Large intestine (tissue), 12 donors: ENCODE measurements at places on chromosomes 13 and 19. TPM values are rescaled to one million over a fixed set of nuclear protein-coding genes. Genes with fewer than 3 reads are reported as not detected.

Gene SIGLEC5
- 0.18 TPM for polyA plus RNA-seq

Gene PIN1
- 46.2 TPM for polyA plus RNA-seq

Gene ZNF793
- 15.3 TPM for polyA plus RNA-seq

Gene NOVA2
- polyA plus RNA-seq = 2.5 TPM

Gene RYR1
- polyA plus RNA-seq = 2.9 TPM

Gene SLC46A3
- polyA plus RNA-seq = 143 TPM

Gene CCNA1
- 1.5 TPM for polyA plus RNA-seq

Gene CACNG7
- 1.4 TPM for polyA plus RNA-seq

DNA sequence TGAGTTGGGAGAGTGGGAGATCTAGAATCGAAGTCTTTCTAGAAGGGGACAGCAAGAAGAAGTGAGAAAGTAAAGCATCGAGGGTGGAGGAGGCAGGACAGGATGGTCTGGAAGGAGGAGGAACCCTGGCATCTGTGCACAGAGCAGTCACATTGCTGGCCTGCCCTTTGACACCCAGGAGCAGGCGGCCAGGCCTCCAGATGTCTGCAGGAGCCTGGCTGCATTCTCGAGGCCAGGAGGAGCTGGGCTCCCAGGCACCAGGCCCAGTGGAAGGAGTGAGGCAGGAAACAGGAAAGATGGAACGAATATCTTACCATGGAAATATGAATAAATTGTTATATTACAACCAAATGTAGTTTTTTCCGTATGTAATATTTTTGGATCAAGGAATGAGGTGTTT lies 27.7 kb upstream of the ARGLU1 start:
- H3K27ac ChIP-seq = no peak overlapping the region
- no peaks in the 10 kb centered on the region for H3K27me3 ChIP-seq
- H3K4me1 ChIP-seq = peaks cover 8% of the 10 kb centered on the region
- no peaks in the 10 kb centered on the region for H3K36me3 ChIP-seq
- no peak overlapping the region for H3K4me3 ChIP-seq

DNA sequence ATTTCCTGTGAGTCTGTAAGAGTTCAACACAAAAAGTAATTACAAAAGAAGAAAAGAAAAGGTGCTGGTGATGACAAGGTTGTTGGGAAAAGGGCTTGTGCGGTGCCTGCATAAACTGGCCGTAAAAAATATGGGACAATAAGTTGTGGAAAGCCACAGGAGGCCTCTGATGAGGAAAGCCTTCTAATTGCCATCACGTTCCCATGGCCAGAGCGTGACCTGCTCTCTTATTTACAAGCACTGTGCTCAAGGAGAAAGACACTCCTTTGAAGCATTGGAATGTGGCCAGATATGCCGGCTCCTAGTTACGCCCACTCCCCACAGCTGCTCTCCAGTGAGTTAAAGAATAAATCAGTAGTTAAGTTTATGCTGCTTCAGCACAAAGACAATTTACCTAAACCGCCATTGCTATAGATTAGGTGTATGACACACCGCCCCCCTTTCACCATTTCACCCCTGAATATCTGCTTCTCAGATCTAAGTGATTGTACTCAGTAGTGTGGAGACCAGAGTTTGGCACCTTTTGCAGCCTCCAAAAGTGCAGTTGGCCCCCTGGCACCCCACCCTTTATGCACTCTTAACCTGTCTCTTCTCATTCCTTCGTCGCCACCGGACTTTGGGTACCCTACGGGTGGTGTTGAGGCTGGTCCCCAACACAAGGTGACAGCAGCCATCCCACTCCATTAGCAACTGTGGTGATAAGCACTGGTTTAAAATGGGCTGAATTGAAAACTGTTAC lies 8.1 kb upstream of the PGLYRP1 start:
- DNase-seq = peak; percentile 53
- no peaks in the 10 kb centered on the region for H3K36me3 ChIP-seq
- H3K27me3 ChIP-seq = no peaks in the 10 kb centered on the region
- no peak overlapping the region for H3K27ac ChIP-seq

- no peaks in the 10 kb centered on the region for H3K27me3 ChIP-seq
- no peak overlapping the region for H3K27ac ChIP-seq
- H3K36me3 ChIP-seq = no peaks in the 10 kb centered on the region
- no peak for DNase-seq
- no peak overlapping the region for H3K4me3 ChIP-seq
Observed at GRCh38 chr13:33189470-33189869, 96.1 kb downstream of the STARD13 start.

DNA sequence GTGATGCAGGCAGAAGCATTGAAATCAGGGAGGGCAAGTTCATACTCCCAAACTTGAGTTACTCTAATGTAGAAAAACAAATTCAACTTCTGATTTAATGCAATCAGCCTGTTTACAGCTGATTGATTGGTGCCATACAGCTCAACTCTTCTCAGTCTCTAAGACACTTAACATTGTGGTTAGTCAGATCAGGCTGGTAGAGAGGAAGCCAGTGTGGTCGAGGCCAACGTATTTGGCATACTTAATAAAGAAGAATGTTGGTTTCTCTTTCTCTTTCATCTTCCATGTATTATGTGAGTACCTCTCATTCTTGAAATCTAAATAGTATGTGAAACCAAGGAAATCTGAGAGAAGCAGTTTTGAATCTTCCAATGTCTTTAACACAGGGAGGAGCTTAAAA lies 255.0 kb upstream of the SLITRK1 start:
- H3K4me3 ChIP-seq = no peak overlapping the region
- H3K4me1 ChIP-seq = no peaks in the 10 kb centered on the region
- no peaks in the 10 kb centered on the region for H3K27me3 ChIP-seq
- DNase-seq = no peak
- H3K36me3 ChIP-seq = no peaks in the 10 kb centered on the region

GRCh38 chr19:2214251-2214650 lies 21.9 kb downstream of the PLEKHJ1 start:
- H3K4me3 ChIP-seq = no peak overlapping the region
- peak overlapping the region; percentile 83 for H3K27ac ChIP-seq
- H3K4me1 ChIP-seq = peaks cover 33% of the 10 kb centered on the region
- peaks cover 80% of the 10 kb centered on the region for H3K36me3 ChIP-seq
- H3K27me3 ChIP-seq = no peaks in the 10 kb centered on the region
- no peak for DNase-seq

DNA sequence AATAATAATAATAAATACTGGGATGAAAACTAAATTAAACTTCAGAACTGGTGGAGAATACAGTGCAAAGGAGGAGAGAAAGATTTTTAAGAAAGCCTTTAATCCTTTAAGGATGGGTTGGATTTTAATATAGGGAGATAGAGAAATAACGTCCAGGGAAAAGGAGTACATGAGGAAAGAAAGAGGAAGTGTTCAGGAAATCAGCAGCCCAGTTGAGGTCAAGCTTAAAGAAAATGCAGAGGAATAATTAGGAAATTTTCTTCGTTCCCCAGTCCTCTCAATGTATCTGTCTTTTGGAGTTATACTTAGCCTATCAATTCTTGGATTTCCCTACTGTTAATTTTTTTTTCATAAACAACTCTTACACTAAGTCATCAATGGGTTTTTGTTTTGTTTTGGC lies 47.7 kb downstream of the INTS6 start:
- H3K36me3 ChIP-seq = no peaks in the 10 kb centered on the region
- H3K4me1 ChIP-seq = no peaks in the 10 kb centered on the region
- no peak overlapping the region for H3K4me3 ChIP-seq
- H3K27ac ChIP-seq = no peak overlapping the region

DNA sequence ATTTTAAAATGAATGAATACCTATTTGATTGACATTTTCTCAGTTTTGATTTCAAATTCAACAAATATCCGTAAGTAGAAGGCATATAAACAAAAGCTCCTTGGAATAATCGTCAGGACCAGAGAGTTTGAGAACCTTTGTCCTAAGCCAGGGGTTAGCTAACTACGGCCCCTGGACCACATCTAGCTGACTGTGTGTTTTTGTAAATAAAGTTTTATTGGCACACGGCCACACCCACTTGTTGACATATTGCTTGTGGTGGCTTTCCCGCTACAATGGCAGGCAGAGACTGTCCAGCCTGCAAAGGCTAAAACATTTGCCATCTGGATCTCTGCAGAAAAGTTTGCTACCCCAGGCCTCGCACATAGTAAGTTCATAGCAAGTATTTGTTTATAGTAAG lies 83.4 kb downstream of the GNG7 start:
- no peak for DNase-seq
- no peaks in the 10 kb centered on the region for H3K36me3 ChIP-seq

GRCh38 chr13:102033857-102034331 lies 368.0 kb downstream of the FGF14 start:
- no peak for DNase-seq
- no peaks in the 10 kb centered on the region for H3K4me1 ChIP-seq
- H3K27ac ChIP-seq = no peak overlapping the region

DNA sequence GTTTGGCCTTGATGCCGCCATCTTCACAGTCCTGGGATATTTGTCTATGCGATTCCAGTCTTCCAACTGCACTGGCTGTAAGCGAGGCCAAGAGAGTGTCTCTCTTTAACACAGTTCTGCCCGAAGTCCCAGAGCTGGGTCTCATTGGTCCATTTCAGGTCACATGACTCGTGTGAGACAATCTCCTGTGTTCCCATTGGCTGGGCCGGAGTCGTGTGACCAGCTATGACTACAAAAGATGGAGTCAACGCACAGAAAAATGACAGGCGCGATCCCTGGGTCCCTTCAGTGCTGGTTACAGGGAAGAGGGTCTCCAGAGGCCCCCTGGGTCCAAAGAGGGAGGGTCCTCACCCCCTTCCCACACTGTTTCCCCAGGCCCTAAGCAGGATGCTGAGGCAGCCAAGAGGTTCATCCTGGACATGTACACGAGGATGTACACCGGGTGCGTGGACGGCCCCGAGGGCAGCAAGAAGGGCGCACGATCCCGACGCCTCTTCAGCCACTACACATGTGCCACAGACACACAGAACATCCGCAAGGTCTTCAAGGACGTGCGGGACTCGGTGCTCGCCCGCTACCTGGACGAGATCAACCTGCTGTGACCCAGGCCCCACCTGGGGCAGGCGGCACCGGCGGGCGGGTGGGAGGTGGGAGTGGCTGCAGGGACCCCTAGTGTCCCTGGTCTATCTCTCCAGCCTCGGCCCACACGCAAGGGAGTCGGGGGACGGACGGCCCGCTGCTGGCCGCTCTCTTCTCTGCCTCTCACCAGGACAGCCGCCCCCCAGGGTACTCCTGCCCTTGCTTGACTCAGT lies 15.9 kb upstream of the S1PR4 start:
- H3K4me3 ChIP-seq = no peak overlapping the region
- no peak overlapping the region for H3K27ac ChIP-seq
- H3K4me1 ChIP-seq = no peaks in the 10 kb centered on the region
- no peak for DNase-seq
- H3K27me3 ChIP-seq = peaks cover 3% of the 10 kb centered on the region

GRCh38 chr13:55199134-55199533 lies 1941.6 kb upstream of the PRR20A start:
- peak; percentile 0 for DNase-seq
- no peak overlapping the region for H3K27ac ChIP-seq
- H3K27me3 ChIP-seq = no peaks in the 10 kb centered on the region
- H3K4me1 ChIP-seq = no peaks in the 10 kb centered on the region

DNA sequence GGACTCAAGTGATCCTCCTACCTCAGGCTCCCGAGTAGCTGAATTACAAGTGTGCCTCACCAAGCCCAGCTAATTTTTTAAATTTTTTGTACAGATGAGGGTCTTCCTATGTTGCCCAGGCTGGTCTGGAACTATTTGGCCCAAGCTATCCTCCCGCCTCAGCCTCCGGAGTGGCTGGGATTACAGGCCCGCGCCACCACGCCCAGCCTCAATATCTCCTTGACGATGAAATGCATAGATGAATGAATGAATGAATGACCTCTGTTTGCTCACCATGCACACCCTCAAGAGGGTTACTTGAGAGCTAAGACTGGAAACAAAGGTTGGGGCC lies 14.9 kb upstream of the AP1M2 start:
- DNase-seq = no peak
- H3K27ac ChIP-seq = no peak overlapping the region
- H3K4me1 ChIP-seq = peaks cover 2% of the 10 kb centered on the region
- no peak overlapping the region for H3K4me3 ChIP-seq

DNA sequence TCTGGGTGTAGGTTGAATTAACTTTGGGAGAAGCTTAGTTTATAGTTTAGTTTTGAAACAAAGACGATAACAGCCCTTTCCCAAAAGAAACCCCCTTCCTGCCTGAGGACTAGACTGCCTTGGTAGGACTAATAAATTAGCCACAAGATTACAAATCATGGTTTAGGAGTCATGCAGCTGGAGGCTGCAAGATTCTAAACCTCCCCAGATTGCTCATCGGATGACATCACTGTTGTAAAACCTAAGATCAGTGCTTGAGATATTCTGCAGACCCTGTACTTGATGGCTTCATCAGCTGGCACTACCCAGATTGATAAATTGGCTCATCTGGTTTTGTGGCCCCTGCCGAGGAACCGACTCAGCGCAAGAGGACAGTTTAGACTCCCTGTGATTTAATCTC lies 35.9 kb upstream of the MPHOSPH8 start:
- DNase-seq = no peak
- no peak overlapping the region for H3K27ac ChIP-seq
- H3K4me1 ChIP-seq = no peaks in the 10 kb centered on the region
- no peak overlapping the region for H3K4me3 ChIP-seq
- H3K36me3 ChIP-seq = no peaks in the 10 kb centered on the region
- H3K27me3 ChIP-seq = no peaks in the 10 kb centered on the region

GRCh38 chr19:15419413-15420025 lies 731 bp upstream of the AKAP8L start:
- peak overlapping the region; percentile 23 for H3K4me3 ChIP-seq
- H3K36me3 ChIP-seq = peaks cover 30% of the 10 kb centered on the region
- no peak overlapping the region for H3K27ac ChIP-seq
- no peaks in the 10 kb centered on the region for H3K27me3 ChIP-seq

DNA sequence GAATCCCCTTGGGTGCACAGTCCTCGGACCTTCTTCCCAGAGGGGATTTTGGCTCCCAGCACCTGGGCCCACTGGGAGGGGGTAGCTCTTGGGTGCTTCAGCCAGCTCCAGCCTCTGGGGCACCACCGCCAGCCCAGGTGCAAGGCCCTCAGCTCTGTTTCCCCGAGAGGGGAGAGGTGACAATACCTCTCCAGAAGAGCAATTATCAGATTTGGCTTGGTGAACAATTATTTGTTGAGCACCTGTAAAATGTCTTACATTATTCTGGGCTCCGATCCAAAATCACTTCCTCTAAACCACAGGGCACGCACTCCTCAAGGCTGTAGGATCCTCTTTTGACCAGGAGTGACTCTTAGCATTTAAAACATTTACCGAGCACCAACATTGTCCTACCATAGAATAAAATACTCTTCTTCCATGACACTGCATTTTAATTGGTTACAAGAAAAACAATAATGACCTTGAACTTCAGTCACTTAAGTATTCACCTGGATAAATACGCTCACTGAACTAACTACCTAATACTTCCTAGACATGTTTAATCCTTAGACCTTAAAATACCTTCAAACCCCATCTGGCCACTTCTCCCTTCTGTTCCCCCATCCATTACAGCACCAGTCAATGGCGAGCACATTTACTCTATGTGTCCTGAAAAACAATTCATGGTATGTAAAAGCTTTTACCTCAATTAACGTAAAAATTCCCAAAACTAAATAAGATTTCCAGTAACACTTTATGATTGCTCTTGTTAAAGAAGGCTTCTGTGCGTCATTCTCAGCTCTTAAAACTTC lies 54.8 kb downstream of the ABCC4 start:
- H3K4me1 ChIP-seq = no peaks in the 10 kb centered on the region
- no peak for DNase-seq
- peaks cover 9% of the 10 kb centered on the region for H3K36me3 ChIP-seq
- no peak overlapping the region for H3K4me3 ChIP-seq
